ENCODE measurements at places on chromosomes 12 and 14.

- no peak for DNase-seq
Observed at GRCh38 chr14:40362856-40363255, 930.6 kb upstream of the FBXO33 start.

- peak; percentile 88 for DNase-seq
Observed at GRCh38 chr12:47819896-47820630, at the start of gene HDAC7. Gene HDAC7, minus strand, starts transcription at chr12:47819903. Its CDS starts 118 bp downstream, at chr12:47819785.

DNA sequence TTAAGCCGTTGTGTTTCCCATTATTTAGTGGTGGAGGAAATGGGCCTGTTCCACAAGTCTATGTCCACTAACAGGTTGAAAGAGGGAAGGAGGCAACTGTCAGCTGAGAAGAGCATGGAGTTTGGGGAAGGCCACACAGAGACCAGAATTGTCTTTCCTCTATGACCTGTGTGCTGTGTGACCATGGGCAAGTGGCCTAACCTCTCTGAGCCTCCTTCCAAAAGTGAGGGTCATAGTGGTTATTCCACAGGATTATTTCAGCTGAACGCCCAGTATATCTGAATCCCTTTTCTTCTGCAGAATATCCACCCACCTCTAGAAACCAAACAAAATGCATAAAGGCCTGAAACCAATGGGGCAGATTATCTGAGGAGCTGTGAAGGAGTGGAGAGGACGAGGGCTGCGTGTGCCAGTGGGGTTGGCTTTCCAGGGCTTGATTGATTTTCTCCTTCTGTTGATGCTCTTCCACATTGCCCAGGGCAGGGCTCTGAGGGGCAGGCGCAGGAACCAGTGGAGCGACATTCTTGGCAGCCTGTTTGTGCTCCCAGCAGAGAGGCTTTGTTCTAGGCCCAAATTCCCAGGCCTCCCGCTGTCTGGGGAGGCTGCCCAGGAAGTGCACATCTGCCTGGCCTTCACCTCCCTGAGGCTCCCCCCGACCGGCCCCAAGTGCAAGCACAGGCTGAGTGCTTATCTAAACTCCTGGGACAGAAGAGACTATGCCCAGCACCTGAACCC lies 452.7 kb downstream of the BCL11B start:
- no peak for DNase-seq

- DNase-seq = no peak
Observed at GRCh38 chr14:91075553-91075952, 15.1 kb upstream of the RPS6KA5 start.

DNA sequence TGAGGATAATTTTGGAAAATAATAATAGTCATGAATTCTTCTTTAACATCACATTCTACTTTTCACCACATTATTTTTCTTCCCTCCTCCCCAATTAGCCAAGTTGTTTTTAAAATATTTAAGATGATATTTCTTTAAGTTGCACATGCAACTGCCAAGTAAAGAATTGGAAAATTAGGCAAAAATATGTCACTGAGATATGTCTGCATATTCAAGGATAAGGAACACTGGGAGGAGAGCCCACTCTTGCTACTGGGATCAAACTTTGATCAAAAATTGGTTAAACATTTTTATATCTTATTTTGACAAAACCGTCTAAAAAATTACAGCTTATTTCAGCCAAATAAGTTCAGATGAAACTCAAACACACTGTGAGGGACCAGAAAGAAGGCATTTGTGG lies 231.2 kb upstream of the TMTC1 start:
- no peak for DNase-seq

DNA sequence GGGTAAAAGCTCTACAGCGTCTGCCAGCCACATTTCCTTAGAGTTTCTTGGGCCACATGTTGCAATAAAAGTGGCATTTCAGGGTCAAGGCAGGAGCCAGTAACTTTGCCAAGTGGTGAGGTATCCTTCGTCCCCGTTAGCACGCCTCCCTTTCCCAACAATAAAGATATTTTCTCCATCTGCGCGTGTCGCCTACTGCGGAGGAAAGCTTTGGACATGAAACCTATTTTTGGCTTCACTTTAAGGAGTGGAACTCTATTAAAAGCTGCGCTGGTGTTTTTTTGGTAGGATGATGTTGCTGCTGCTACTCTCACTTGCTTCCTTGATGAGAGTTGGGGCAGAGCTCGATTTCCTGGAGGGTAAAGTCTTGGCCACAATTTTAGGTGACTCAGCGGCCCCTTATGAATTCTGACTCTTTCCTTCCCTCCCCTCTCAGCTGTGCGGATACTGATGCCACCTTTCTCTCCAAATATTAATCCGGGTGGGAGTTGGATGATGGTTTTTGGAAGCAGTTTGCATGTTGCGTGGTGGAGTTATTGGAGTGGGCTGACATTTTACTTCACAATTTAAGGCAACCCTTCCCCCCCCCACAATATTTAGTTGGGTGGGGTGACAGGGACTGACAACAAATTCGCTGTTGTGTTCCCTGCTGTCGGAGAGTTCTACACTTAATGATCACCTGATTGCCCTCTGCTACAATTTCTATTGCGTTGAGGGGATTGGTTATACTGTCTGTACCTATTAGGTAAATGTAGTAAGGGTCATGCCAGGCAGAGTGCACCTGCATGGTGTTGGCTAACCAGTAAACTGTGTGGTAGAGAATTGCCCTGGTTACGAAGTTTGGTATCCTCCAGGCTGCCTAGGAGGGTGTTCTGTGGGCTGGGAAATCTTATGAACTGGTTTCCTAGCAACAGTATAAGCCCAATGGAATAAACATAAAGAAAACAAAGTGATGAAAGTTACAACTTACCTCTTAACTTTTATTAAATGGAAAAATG lies 1.1 kb downstream of the CCDC91 start:
- no peak for DNase-seq

DNA sequence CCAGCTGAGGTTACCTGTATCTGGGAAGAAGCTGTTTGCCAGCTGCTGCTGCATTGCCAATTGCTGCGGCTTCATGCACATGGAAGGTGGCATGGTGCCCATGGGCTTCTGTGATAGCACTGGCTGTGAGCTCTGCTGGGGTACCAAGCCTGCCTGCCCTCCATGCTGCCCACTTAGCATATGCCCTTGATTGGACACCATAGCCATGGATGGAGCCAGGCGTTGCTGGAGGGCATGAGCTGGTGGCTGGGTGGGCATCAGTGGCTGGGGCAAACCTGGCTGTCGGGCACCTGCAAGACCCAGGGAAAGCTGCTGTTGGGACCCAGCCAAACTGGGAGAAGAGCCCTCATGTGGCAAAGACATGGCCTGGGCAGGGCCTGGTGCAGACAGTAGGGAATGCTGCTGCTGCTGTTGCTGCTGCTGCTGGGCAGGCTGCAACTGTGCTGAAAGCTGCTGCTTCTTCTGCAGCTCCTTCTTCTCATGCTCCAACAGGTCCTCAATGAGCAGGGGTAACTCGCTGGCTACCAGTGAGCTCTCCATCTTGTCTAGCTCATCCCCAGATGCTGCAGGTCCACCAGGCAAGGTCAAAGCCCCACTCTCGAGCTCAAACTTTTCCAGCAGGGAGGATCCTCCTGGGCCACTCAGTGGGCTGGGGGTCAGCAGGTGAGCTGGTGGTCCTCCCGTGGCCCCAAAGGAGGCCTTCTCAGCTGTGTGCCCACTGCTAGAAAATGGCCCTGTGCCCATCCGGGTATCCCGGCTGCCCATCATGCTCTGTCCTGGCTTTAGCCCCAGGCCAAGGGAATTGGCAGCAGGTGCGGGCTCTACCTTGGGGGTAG lies 18.8 kb upstream of the PRKAG1 start:
- no peak for DNase-seq

DNA sequence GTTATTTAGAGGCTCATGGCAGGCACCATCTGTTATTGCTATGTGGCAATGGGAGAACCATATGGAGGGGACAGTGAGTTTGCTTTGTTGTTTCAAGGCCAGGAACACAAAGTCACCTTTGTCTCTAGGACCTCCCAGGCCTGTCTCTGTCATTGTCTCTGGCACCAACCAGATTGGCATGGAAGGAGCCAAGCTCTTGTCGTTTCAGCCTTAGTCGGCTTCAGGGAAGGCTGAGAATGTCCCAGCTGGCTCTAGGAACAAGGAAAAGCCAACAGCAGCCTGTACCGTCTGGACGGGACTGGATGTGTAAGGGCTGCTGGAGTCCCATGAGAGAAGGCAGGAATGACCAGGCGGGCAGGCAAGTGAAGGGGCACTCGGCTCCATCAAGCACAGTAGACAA lies 29.2 kb downstream of the RPH3A start:
- DNase-seq = no peak

DNA sequence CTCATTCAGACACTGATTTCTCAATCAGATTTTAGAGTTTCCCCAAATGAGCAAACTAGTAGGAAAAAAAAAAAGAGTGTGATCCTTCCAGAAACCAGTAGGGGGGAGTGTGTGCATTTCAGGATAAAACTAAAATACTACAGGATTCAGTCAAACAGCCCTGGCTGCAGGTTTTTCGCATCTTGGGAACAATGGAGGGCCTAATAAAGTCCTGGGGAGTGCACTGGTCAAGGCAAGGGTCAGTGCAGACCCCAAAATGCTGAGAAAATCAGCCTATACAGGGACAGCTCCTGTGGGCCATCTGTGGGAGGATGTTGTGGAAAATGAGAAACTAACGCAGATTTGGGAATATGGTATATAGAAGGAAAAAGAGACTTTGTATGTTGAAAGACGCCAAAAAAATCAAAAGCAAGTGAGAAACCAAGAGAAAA lies 22.2 kb upstream of the ABCD4 start:
- no peak for DNase-seq

- no peak for DNase-seq
Observed at GRCh38 chr12:92080911-92081285, 64.7 kb downstream of the BTG1 start.

DNA sequence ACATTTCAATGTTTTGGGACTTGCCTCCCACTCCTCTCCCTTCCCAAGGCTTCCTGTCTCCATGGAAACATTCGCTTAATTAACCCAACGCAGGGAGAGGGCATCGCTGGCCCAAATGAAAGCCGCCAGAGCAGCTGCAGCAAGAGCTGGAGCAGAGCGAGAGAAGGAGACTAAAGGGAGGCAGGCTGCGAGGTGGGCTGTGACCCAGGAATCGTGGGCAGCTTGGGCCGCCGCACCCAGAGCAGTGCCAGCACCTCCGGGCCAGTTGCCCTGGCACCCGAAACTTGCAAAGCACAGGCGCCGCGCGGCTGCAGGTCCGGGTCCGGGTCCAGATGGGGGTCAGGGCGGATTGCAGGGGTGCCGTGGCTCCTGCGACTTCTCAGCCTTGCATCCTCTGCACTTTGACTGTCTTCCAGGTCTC lies 43.5 kb upstream of the PTPRQ start:
- DNase-seq = no peak

- DNase-seq = no peak
Observed at GRCh38 chr12:103441437-103442181, 54.2 kb downstream of the C12orf42 start.

GRCh38 chr12:24909667-24910066 lies 39.2 kb downstream of the BCAT1 start:
- no peak for DNase-seq

GRCh38 chr14:68254669-68255527 lies 435.3 kb downstream of the RAD51B start:
- DNase-seq = no peak

DNA sequence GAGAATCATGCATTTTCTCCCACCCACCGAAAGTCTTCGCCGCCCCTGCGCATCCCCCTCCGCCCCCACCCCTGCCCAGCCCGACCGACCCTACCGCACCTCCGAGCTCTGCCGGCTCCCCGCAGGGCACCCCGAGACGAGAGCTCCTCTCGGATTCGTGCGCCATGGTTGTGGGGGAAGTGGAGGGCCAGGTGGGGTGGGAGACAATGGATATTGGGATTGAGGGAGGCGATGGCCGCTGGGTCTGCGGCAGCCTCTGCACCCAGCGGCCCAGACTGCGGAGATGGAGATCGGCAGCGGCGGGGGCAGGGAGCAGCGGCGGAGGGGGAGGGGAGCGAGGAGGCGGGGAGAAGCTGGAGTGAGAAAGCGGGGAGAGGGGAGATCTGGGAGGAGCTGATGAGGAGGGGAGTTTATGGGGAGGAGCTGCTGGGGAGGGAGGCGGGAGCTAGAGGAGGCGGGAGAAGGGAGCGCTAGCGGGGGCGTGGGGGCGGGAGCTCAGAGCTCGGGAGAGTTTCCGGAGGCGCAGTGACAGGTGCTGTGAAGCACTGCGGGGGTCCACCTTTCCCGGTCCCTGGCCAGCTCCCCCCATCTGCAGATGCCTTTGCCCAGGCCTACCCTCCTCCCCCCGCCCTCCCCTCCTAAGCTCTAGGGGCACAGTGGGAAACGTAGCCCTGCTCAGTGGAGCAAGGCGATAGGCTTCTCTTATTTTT lies at the start of gene SALL2:
TSS of gene SALL2 (minus strand) at position 385 of the 710 bp plus-strand sequence. CDS start at position 166, 219 bp downstream.
- DNase-seq = peak; percentile 84

All from uterus (tissue), 4 donors.